Activated CD4-positive, CD25-positive, alpha-beta regulatory T cell treated with anti-CD3 and anti-CD28 coated beads, Interleukin-2, amount 50 U/mL, for 16 hours (primary cell): ENCODE measurements at places on chromosomes 6 and 20.

- no peak for DNase-seq
Observed at GRCh38 chr6:106448000-106448426, 87.5 kb downstream of the CRYBG1 start.

DNA sequence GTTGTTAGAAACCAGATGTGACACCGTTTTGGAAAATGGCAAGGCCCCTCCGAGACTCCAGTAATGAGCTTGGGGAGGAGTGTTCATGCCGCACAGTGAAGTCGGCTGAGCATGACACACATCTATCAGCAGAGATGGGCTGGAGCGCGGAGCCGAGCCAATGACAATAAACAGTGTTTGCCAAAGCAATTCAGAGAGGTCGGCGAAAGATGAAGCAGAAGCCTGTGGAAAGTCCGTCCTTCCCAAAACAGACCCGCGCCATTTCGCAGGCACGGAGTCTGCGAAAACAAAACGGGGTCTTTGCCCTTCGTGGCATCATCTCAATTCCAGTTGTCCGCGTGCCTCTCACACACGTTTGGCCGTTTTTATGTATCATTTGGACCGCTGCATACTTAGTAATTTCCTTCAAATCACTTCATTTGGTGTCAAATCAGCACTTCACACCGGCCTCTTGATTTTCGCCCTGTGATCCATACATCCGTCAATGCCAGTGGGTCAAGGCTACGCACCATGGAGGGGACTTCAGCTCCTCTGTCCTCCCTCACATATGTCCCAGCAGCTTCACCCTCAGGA lies 71.3 kb downstream of the SULF2 start:
- no peak for DNase-seq

- DNase-seq, result no peak
Observed at GRCh38 chr6:56488281-56488680, 154.4 kb downstream of the DST start.

GRCh38 chr20:37421060-37421905 lies 75.3 kb downstream of the SRC start:
- no peak for DNase-seq

DNA sequence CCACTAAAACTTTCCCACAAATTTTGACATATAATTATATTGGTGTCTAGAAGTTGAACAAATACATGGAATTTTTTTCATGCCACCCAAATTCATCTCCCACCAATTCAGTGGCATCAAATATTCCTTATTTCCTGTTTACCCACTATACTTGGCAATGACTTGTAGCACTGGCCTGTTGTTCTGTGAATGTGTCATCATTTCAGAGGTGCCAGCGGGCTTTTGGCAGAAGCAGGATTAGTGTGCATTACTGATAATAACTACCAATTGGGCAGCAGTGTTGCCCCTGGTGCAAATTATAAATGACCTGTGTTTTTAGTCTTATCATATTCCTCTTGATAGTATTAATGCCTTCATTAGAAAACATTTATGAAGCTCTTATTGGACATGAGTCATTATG lies 121.3 kb downstream of the TFAP2B start:
- no peak for DNase-seq

DNA sequence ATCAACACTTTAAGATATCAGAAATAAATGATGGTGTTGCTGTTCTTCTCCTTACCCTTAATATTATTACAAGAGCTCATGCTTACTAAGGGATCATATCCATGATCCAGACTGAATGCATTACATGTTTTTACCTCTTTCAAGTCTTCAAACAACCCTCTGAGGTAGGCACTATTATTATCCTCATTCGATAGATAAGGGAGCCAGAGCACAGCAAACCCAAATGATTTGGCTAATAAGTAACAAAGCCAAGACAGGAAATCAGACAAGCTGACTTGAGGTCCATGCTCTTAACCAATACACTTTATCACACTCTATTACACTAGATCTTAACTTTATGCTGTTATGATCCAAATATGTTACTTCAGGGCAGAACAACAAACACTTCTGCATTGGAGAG lies 145.9 kb downstream of the RALGAPA2 start:
- DNase-seq, result no peak

DNA sequence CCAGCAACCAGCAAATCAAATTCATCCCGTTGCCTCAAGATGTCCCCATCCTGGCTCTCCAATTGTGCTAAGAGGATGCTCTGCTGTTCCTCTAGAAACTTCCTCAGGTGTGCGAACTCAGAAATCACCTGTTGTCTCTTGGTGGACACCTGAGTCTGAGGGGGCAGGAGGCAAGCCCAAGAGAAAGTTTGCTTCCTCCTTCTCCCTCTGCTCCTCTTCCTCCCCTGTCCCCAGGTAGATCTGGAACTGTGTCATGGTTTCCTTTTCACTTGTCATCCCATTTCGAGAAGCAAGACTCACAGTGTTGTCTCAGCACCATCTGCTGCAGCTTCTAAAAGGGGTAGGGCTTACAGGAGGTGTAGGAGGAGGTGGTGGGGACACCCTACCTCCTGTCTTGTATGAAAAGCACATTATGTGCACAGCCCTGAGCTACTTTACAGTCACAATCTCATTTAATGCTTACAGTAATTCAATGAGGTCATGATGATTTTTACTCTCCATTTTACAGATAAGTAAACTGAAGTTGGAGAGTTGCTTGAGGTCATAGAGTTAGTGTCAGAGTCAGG lies 2.5 kb downstream of the TRIM10 start:
- DNase-seq, result no peak

GRCh38 chr6:6484681-6485080 lies 103.8 kb upstream of the LY86 start:
- DNase-seq, result no peak
